ENCODE measurements at places on chromosomes 7 and 10. TPM values are rescaled to one million over a fixed set of nuclear protein-coding genes. Genes with fewer than 3 reads are reported as not detected.

ZP3 gene
- 43.9 TPM for total RNA-seq

CD36 gene
- 14.7 TPM for total RNA-seq

WDFY4 gene
- under 0.01 TPM for total RNA-seq

DRGX gene
- total RNA-seq: not detected

ADAMTS14 gene
- total RNA-seq: not detected

MSMB gene
- not detected for total RNA-seq

HOXA3 gene
- 1.7 TPM for total RNA-seq

SLC18A2 gene
- not detected for total RNA-seq

PNLIP gene
- not detected for total RNA-seq

BTBD16 gene
- total RNA-seq: not detected

PPRC1 gene
- total RNA-seq: 12.3 TPM

XRCC2 gene
- 0.48 TPM for total RNA-seq

PNLIPRP3 gene
- total RNA-seq: 13.0 TPM

CPA4 gene
- total RNA-seq: 6.6 TPM

CACNA2D1 gene
- 0.64 TPM for total RNA-seq

RBP3 gene
- not detected for total RNA-seq

KIF20B gene
- 4.0 TPM for total RNA-seq

NACAD gene
- 0.96 TPM for total RNA-seq

DPYSL4 gene
- 1.2 TPM for total RNA-seq

AOAH gene
- total RNA-seq: not detected

All from tracheal epithelial cell (primary cell).